ENCODE measurements at places on chromosomes 7 and 10.

DNA sequence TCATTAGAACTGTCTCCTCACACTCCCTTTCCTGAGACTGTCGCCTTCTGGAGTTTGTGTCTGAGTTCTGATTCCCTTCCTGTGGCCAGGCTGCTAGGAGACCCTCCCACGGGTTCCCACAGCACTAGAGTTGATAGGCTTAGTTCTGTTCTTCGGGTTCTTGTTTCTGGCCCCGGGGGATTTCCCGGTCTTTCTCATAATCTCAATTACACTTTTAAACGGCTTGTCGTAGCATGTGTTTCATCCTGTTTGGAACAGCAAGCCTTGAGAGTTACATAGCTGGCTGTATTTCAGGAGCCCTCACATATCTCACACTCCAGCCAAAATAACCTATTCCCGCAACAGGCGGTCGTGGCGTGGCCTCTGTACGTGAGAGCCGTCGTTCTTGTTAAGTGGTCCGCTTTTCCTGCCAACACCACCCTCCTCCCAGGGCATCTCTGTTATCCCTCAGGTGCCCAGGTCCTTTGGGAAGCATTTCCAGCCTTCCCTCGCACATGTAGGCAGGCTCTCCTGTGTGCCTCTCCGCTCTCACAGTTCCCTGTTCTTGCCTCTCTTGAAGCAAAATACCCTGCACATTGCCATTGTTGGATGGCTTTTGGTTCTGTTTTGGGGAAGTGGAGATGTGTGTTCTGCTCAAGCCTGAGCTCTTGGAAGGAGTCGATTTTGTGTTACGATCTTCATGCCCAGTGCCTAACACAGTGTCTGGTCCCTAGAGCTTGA is 46.0 kb downstream of the CDC123 start:
- DNase-seq: no peak

- DNase-seq: no peak
These were observed 14.7 kb downstream of the CALCR start for GRCh38 chr7:93559639-93560491.

GRCh38 chr10:86366033-86366901 is at the start of gene GRID1:
TSS of gene GRID1 (minus strand) at chr10:86366795.
- no peak for DNase-seq

DNA sequence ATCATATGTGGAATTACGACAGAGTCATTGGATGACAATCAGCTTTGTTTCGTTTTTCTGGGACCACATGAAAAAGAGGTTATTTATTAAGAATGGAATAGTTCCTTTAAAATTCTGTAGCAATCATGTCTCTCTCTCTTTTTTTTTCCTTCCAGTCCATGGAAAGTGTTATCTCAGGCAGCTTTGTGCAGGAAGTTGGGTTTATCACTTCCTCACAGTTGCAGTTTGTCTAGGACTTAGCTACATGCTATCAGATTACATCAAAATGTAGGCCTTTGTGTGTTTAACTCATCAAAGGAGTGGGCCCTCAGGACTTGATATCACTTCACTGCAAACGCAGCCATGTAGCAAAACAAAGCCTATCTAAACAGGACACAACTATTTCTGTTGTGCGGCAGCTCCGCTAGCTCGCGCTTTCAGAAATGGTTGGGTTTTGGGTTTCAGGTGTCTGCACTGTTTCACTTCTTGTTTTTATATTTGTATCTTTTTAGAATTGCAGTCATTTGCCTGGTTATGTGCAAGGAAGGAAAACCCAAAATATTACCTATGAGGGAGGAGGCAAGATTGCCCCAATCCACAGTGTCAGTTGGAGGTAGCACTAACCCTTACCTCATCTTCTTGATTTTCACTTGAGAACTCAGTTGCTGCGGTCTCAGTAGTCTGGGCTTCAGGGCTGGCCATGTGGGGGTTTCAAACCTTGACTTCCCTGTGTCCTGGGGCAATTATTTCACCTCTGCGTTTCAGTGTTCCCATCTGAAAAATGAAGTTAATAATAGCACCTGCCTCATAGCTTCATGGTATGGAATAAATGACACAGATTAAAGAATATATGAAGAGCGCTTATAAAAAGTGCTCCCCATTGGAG is 66.7 kb downstream of the HHEX start:
- DNase-seq: no peak

GRCh38 chr7:3007696-3008095 is 36.0 kb downstream of the CARD11 start:
- no peak for DNase-seq

DNA sequence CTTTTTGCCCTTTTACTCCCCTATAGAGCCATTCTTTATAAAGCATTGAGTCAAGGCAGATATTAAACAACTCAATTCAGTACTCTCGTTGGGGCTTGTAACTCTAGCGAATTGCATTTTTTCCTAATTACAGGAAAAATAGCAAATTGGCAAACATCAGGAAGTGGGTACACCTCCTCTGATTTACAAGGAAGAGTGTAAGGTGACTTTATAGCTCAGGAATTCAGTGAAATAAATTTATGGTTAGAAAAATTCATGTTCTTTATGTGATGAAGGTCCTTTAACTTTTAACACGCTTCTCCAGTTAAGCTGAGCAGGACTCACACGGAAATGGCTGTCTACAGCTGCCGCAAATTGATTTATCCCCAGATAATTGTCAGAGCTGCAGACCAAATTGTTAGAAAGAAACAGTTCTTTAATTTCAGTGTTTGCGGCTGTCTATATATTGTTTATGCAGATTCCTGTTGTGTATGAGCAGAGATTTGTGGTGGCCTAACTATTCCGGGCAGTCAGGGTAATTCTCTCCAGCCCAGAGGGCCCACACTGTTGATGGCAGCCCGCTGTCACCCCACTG is 151.1 kb upstream of the MKI67 start:
- DNase-seq: no peak

DNA sequence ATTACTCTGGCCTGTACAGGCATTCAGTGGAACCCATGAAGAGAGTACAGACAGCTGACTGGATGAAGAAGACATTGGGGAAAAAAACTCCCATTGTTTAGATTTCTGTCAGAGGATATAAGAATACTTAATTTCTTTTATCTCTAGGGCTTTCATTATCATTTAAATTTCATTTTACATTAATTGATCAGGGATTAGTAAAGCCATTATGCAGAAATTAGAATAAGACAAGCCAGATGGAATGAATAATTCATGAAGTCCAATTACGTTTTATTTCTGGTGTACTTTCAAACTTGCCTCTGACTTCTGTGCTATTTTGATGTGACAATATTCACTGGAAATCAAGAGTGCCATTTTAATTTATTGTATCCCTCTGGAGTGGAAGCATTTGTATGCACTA is 247.0 kb downstream of the SLC25A13 start:
- no peak for DNase-seq

- DNase-seq: no peak
These were observed 27.5 kb downstream of the LMBR1 start for GRCh38 chr7:156865493-156865892.

- DNase-seq: no peak
These were observed 170.9 kb downstream of the CDK14 start for GRCh38 chr7:90766814-90767564.

DNA sequence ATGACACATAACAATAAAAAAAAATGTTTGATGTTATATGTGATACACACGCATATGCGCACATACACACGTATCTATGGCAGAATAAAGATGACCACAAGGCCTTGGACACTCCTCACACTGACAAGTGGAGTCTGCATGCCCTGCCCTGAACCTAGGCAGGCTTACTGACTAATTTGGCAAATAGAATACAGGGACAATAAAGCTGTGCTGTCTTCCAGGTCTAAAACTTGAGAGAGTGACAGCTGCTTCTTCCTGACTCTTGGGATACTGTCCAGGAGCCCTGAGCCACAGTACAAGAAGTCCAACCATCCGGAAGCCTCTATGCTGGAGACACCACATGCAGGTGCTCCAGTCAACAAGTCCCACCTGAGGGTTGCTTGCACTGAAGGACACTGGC is 20.3 kb downstream of the PARD3 start:
- no peak for DNase-seq

DNA sequence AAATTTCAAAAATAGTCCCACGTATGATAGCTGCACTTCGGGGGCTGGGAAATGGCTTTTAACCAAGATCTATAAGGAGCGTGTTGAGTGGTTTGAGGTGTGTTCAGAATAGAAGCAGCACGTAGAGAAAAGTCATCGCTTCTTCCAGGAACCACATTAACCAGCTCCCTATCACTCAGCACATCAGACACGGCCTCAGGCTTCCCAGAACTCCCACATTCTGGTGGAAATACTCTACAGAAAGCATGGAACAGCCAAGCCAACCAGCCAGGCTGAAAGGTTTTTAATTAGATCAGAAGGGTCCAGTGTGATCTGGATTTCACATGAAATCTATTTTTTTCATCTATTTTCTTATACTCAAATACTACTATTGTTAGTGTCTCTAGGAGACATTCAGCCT is 231.5 kb upstream of the NRP1 start:
- no peak for DNase-seq

DNA sequence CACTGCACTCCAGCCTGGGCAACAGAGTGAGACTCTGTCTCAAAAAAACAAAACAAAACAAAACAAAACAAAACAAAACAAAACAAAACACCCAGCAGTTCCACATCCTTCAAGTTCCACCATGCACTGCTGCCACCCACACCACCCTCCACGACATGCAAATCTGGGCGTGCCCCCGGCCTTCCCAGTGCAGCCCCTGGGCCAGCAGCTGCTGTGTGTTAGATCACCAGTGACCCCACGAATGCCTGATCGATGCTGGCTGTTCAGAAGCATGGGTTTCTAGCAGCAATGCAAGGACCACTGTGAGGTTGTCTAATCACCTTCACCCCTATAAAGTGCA is 36.3 kb downstream of the ELFN1 start:
- no peak for DNase-seq

- DNase-seq: no peak
These were observed 133.9 kb downstream of the C10orf105 start for GRCh38 chr10:71585564-71586290.

- DNase-seq: no peak
These were observed 33.1 kb downstream of the ASB13 start for GRCh38 chr10:5633166-5633749.

DNA sequence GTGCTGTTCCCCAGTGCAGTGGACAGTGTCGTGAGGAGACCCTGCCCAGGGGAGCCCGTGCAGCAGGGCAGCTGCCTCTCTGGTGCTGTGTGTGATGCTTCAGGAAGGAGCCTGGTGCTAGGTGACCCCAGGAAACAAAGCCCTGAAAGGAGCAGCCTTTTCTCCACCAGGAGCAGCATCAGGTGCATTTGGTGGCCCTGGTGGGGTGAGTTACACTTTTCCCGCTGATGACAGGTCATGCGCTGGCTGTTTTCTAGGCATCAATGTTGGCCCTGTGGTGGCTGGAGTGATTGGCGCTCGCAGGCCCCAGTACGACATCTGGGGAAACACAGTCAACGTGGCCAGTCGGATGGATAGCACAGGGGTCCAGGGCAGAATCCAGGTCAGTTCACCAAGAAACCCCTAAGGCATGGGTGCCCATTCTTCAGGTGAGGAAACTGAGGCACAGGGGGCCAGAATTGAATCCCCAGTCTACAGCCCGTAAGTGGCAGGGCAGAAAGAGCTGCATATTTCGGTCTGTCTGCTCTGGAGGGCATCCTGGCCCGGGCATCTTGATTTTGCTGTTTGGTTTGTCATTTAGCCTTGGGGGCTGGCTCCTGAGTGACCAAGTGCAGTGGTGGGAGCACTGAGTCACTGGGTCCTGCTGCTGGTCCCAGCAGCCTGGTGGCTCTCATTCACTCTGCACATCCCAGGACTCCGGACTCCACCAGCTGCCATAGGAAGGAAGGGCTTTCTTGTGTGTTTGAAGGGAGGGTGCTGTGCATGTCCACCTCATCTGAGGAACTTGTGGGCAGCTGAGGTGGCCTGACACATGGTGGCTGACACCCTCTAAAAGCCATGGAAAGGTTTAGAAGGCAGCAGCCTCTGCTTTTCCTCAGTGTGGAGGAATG is 136.3 kb downstream of the ADCY1 start:
- DNase-seq: no peak

- peak; percentile 45 for DNase-seq
These were observed 23.0 kb downstream of the MKI67 start for GRCh38 chr10:128103229-128103714.

- no peak for DNase-seq
These were observed 51.5 kb downstream of the CCNY start for GRCh38 chr10:35387768-35388167.

DNA sequence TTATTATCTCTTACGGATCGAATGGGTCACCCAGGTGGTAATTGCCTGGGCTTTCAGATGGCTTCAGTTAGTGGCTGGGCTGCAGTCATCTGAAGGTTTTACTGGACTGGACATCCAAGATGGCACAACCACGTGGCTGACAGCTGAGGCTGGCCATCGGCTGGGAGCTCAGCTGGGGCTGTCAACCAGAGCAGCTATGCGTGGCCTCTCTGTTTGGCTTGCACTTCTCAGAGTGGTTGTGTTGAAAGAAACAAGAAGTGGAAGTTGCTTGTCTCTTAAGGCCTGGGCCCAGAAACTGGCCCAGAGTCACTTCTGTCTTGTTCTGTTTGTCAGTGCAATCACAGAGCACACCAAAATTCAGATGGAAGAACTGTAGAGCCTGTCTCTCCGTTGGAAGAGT is 5.7 kb upstream of the GDI2 start:
- no peak for DNase-seq

GRCh38 chr10:114477285-114477684 is 73.0 kb upstream of the AFAP1L2 start:
- DNase-seq: no peak

DNA sequence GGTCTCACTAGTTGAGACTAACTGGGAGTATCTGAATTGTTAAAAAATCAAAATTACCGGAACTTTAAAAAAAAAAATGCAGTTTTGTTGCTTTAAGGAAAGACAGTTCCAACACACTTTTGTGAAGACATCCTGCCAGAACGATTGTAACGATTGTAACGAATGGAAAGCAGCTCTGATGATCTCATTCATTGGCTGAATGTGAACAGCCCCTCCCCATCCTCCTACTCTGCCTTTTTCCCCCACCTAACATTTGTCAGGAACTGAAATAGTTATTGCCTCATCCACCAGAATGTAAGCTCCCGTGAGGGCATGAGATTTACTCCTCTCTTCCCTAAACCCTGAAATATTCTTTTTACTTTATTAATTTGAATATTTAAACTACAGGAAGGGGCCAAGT is 23.1 kb upstream of the ZC3HAV1L start:
- no peak for DNase-seq

- no peak for DNase-seq
These were observed 72.1 kb downstream of the PTPRZ1 start for GRCh38 chr7:121945066-121945465.
